ENCODE measurements at places on chromosomes 12 and 14.

DNA sequence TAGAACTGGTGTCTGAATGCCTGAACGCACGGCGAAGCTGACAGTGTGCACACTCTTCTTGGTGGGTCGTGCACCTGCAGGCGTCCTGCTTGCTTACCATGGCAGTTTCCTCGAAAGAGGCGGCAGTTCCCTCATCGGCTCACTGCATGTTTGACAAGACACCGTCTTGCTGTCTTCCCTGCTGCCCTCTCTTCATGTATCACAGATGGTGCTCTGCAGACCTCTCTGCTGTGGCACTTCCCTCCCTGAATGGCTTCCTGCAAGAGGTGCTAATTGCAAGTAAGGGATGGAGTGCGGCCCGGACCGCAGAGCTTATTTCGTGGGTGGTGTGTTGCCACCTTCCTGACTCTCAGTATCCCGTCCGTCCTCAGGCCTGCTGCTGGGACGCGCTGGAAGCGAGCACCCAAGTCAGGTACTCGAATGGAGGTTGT is 156.7 kb upstream of the RTL1 start:
- no peak for DNase-seq

GRCh38 chr14:93732524-93732923 is 55.8 kb downstream of the PRIMA1 start:
- no peak for DNase-seq

DNA sequence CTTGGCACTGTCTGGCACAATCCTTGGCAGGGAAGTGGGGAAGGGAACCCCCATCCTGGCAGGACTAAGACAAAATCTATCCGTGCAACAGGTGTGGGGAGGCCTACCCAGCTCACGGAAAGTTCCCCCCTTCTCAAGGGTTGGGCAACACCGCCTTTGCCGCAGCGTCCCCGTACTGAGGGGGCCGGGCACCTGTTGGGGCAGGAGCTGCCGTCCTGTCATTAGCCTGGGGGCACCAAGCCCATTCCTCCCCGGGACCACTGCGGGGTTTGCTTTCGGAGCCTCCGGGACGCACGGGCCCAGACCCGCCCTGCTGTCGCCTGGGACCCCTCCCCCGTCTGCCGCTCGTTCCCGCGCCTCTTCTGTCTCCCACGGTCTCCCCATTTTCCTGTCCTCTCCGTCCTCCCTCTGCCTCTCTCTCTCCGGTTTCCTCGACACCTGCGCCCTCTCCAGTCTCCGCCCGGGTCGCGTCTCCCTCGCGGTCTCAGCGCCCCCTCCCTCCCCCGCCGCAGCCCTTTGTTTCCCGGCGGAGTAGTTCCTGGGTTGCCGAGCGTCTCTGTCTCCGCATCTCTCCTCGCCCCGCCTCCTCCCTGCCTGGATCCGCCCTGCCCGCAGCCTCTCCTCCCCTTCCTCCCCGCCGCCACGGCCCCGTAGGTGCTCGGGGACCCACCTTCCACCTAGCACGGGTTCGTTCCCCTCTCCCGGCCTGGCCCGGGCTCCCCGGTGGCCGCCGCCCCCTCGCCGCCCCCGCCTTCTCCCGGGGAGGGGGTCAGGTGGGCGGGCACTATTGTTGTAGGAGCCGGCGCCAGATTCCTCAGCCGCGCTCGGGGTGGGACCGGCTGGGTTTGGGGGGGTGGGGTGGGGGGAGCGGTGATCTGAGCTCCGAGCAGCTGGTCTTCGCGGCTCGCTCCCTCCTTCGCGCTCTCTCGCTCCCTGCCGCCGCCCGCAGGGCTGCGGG is at the start of gene CACNB3:
CACNB3 (plus strand) TSS at position 624 of the 958 bp plus-strand sequence. CDS start 434 bp downstream, outside the sequence.
- peak; percentile 79 for DNase-seq

DNA sequence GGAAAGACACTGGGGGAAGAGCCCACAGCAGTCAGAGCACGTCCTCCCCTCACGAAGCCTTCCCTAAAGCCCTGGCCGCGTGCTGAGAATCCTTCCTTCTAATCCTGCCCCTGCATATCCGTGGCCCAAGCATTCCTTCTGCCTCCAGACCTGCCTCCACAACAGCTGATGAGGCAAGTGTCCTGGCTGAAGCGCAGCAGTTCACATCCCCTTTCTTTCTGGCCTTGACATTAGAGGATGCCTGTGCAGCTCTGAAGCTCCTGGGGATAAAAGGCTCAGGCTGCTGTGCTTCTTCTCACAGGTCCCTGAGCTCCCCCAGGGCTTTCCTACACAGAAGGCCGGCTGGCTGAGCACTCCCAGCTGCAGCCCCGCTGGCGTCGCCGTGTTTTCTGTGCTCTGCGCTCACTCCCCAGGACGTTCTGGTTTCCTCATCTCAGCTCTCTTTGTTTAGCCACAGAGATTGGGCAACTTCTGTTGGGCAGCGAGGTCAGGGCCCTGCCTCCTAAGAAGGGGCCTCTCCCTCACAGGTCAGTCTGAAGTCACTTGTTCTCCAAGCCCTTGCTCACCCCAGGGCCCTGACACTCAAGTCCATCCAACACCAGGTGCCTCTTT is 45.8 kb downstream of the NINJ2 start:
- DNase-seq: no peak

DNA sequence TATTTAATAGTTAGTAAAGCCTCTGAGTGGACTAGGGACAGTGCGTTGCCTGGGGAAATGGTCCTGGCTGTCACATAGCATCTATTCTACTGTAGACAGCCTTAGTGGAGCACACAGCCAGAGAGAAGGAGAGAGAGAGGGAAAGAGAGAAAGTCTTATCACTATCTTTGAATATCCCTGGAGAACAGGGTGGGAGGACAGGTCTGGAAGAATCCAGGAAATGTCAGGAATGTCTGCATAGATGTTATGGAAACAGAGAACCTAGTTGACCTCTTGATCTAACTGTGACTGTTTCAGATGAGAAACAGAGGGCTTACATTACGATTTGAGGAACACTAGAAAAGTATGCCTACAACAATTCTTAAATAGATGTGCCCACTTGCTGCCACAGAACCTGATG is 92.8 kb downstream of the SLC15A5 start:
- no peak for DNase-seq

GRCh38 chr12:52495389-52495788 is 2.3 kb upstream of the KRT6A start:
- no peak for DNase-seq

DNA sequence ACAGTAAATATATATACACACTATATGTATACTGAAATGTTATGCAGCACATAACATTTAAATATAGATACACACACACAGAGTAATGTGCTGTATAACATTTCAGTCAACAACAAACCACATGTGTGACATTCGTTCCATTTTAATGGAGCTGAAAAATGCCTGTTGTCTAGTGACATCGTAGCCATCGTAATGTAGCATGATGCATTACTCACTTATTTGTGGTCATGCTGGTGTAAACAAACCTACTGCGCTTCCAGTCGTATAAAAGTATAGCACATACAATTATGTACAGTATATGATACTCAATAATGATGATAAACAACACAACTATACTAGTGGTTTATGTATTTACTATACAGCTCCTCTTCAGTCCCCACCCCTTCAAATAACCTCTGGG is 119.0 kb upstream of the SLC38A4 start:
- no peak for DNase-seq

GRCh38 chr12:13039328-13039956 is 4.7 kb upstream of the FAM234B start:
- no peak for DNase-seq

DNA sequence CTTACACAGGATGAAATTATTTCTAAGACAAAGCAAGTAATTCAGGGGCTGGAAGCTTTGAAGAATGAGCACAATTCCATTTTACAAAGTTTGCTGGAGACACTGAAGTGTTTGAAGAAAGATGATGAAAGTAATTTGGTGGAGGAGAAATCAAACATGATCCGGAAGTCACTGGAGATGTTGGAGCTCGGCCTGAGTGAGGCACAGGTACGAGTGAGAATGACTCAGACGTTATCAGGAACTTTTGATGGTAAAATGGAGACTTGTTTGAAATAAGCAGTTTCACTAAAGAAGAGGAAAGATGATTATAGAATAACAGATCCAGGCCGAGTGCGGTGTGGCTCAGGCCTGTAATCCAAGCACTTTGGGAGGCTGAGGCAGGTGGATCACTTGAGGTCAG is 25.6 kb downstream of the KLC1 start:
- DNase-seq: no peak

All from T-helper 9 cell (primary cell).